ENCODE measurements at places on chromosomes 7 and 10.

DNA sequence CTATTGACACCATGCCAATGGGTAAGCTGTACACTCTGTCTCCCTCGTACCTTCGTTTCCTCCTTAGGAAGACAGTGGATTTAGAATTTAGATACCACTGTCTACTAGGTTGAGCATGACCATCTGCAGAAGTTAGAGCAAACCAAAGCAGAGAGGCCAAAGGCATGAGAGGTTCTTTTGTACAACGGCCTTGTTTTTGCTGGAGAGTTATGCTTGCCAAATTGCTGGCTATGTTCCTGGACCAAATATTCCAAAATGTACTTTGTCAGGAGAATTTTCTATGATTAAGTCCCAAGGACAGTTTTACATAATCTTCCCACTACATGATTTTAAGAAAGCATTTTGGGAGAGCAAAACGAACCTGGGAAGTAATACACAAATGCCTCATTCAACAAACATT is 47.9 kb upstream of the PLCE1 start:
- DNase-seq = no peak

GRCh38 chr7:99504281-99504602 is 220 bp upstream of the ZKSCAN5 start:
- no peak for DNase-seq

DNA sequence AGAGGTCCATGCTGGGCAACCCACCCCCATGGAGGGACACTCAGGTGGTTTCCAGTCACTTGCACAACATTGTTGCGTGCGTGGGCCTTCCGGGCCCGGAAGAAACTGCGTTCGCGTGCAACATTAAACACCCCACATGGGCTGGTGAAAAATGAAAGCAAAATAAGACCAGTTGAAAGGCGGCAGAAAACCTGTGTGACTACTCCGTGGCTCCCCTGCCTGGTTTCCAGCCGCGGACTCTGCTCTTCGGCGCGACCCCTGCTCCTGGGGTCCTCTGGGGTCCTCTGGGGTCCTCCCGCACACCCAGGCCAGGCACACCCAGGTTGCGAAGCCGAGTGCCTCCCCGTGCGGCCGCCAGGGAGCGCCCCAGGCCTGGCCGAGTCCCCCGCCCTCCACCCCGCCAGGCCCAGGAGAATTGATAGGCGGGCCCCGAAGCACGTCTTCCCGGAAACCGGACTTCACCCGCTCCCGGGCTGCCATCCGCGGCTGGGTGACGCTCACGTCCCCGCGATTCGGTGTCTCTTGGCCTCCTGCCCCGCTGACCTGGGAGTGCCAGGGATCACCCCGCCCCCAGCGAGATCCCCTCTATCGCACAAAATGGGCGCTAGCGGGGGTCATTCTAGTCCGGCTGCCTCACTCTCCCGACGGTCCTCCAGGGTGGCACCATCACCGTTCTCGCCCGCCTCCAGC is 1.9 kb upstream of the SH2D4B start:
- peak; percentile 52 for DNase-seq

GRCh38 chr10:42951486-42952251 is 125.2 kb upstream of the RET start:
- DNase-seq = no peak

- peak; percentile 13 for DNase-seq
Observed at GRCh38 chr10:101848894-101849351, 5.3 kb upstream of the KCNIP2 start.

GRCh38 chr10:75950997-75951589 is 519.7 kb downstream of the LRMDA start:
- no peak for DNase-seq

- peak; percentile 10 for DNase-seq
Observed at GRCh38 chr7:95476904-95477594, 8.7 kb upstream of the ASB4 start.

DNA sequence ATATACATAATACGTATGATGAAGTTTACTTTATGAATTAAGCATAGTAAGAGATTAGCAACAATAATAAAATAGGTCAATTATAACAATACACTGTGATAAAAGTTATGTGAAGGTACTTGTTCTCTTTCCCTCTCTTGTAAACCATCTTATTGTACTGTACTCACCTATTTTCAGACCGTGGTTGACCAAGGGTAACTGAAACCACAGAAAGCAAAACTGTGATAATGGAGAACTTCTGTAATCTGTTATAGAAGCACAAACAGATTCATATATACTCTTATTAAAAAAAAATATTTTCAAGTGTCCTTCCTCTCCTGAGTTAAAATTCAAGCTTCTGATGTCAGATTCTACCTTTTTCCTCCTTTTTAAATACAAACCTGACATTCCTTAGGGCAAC is 1247.8 kb upstream of the SORCS1 start:
- DNase-seq = no peak

DNA sequence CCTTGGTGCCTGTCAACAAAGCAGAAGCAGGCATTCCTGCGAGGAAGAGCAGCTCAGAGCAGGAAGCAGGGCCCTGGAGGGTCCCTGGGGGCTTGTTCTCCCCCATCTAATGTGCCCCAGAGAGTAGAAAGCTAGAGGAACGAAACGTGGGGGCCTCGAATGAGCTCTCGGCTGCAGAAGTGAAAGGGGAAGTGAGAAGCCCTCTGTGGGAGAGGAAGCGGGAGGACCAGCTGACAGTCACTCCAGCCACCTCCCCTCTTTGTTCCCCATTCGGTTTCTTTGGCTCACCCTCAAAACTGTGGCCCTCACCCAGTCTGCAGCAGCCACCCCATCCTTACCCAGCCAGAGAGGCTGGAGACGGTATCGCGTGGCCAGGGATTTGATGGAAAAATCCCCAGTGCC is 25.0 kb downstream of the C10orf105 start:
- DNase-seq = peak; percentile 16

DNA sequence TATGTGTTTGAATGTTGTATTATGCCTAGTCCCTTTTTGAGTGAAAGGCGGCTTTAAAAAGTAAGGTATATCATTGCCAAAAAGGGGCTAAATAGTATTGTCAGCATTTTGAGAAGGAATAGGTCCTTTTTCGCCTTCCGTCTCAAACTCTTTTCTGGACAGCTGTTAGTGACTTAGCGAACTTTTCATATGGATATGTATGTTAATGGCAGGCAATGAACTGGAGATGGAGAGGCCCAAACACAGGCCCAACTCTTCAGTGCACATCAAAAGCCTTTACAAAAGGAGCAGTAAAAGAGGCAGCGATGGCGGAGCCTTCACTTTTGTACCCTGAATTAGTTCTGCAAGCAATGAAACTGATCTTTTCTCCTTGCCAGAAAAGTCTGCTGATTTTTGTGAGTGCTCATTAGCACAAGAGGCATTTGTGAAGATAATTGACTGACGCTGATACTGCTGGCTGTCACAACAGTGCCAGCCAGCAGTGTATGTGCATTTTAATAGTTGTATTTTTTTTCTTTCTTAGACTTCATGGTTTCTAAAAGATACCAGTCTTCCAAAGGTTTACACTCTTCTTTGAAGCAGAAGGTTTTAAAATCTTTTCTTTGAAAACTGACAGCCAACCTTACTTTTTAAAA is 243.7 kb upstream of the SP8 start:
- DNase-seq = no peak

GRCh38 chr7:51300762-51301674 is 15.6 kb downstream of the COBL start:
- DNase-seq = no peak

- DNase-seq = no peak
Observed at GRCh38 chr7:7209412-7210050, 27.2 kb downstream of the C1GALT1 start.

DNA sequence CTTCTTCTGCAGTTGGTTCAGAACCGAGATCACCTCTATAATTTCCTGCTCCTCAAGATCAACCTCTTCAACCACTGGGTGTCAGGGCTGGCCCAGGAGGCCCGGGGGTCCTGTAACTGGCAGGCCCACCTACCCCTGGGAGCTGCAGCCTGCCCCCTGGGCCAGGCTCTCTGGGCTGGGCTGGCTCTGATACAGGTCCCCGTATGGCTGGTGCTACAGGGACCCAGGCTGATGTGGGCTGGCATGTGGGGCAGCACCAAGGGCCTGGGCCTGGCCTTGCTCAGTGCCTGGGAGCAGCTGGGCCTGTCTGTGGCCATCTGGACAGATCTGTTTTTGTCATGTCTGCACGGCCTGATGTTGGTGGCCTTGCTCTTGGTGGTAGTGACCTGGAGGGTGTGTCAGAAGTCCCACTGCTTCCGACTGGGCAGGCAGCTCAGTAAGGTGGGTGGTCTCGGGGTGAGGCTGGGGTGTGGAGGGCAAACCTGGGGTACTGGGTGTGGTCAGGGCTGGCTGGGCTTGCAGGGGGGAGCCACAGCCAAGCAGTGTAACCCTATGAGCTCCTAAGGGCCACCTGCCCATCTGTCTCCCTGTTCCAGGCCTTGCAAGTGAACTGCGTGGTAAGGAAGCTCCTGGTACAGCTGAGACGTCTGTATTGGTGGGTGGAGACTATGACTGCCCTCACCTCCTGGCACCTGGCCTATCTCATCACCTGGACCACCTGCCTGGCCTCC is 4.2 kb downstream of the TMEM270 start:
- DNase-seq = no peak

GRCh38 chr10:123272171-123272570 is 118.0 kb downstream of the BUB3 start:
- DNase-seq = no peak

- DNase-seq = no peak
Observed at GRCh38 chr7:32515890-32516550, 20.7 kb downstream of the AVL9 start.

- DNase-seq = no peak
Observed at GRCh38 chr7:122457969-122458368, 153.4 kb upstream of the FEZF1 start.

GRCh38 chr7:74617180-74617744 is 40.3 kb upstream of the GTF2I start:
- peak; percentile 11 for DNase-seq

GRCh38 chr7:137122145-137122544 is 221.4 kb downstream of the PTN start:
- DNase-seq = no peak

GRCh38 chr10:118264838-118265470 is 77.2 kb downstream of the FAM204A start:
- DNase-seq = no peak

- no peak for DNase-seq
Observed at GRCh38 chr10:1829712-1830111, 92.4 kb upstream of the ADARB2 start.

DNA sequence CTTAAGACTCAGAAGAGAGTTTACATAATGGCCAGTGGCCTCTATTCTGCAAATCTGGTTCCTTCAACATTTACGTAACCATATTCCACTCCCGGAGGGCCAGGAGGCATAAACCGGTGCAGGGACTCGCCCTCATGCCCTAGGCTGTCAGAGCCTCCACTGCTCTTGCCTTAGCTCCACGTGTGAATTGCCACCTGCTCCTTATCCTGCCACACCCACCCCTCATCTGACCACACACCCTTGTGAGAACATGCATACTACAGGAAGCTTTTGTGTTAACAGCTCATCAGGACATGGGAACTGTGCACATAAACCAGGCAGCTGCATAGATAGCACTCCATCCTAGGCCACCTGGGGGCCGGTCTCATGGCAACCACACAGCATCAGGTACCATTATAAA is 146.7 kb upstream of the PFKP start:
- DNase-seq = no peak

DNA sequence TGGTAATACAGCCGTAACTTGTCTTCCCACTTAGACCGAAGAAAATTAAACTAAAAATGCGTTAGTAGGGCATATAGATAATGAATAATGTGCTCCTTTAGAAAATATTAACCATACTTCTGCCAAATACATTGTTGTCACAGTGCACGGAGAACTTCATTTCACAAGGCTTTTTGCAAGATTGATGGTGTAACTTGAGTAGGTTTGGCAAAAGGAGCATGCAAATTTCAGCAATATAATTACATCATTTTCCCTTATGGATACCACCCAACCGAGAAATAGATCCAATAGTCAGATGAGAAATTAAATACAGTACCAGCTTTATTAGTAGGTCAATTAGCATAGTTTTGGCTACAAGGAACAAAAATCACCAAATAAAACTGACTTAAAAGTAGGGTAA is 792.6 kb upstream of the C7orf33 start:
- no peak for DNase-seq

GRCh38 chr7:28539289-28539981 is 127.1 kb downstream of the CREB5 start:
- no peak for DNase-seq

- DNase-seq = no peak
Observed at GRCh38 chr7:29084832-29085231, 61.5 kb downstream of the CPVL start.

GRCh38 chr10:101687071-101687658 is 7.8 kb downstream of the FBXW4 start:
- no peak for DNase-seq

DNA sequence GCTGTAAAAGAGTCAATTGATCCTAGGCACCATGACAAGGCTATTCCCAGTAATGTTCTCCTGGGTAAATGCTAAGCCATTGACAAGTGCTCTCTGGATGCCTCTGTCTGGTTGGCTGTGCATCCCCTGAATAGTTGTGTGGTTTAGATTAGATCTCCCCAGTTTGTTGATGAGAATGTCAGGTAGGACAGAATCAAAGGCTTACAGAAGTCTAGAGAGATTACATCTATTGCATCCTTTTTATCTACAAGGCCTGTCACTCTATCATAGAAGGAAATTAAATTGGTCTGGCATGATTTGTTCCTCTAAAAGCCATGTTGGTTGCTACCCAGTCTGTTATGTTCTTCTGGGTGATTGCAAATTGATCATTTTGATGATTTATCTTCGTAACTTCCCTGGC is 548.3 kb downstream of the GATA3 start:
- no peak for DNase-seq

GRCh38 chr7:36862771-36863261 is 138.5 kb upstream of the AOAH start:
- no peak for DNase-seq

- DNase-seq = no peak
Observed at GRCh38 chr7:27944643-27945042, 204.7 kb downstream of the TAX1BP1 start.

GRCh38 chr10:78316451-78316931 is 282.8 kb downstream of the RPS24 start:
- DNase-seq = no peak

DNA sequence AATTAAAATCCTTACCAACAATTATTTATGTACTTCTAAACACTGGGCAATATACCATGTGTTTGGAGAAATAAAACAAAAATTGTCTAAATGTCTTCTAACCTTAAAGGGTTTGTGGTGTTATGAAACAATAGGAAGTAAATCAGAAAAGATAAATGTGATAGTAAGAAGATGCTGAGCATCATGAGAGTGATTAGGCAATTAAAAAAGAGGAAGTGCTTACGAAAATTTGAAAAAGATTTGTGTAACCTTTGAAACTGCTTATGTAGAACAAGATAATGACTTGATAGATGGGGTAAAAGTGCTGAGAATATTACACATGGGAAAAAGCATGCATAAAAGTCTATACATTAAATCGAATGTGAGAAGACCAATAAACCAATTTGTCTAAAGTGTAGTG is 573.4 kb upstream of the CNTNAP2 start:
- DNase-seq = no peak

- DNase-seq = no peak
Observed at GRCh38 chr10:5297466-5297865, 67.3 kb upstream of the UCN3 start.
